Femur (tissue), 1 donor: ENCODE measurements at places on chromosomes 5 and 9.
A peak's percentile ranks its signal among the peaks of the same experiment; 100 is the strongest.

DNA sequence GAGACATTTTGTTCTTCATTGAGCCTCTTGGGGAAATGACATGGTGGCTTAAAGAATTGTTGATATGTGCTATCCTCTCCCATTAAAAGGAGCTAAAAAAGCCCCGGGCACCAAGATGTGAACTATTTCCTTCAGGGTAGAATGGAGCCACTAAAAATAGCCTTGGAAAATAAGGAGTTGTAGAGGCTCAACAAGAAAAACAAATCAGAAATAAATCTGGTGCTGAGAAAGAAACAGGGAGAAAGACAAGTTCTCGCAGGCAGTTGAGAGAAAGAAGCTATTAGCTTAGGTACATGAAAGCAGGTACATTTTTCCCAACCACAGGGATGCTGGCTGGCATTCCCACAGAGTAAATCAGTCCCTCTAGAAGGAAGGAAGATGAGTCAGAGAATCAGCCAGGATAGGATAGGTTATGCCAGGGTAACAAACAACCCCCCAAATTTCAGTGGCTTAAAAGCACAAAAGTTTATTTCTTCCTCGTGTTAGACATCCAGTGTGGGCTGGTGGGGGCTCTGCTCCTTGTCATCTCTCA lies 134.6 kb upstream of the ADRA1B start:
- no peak for DNase-seq

GRCh38 chr9:95082401-95083084 lies 235.0 kb downstream of the FANCC start:
- no peak for DNase-seq

DNA sequence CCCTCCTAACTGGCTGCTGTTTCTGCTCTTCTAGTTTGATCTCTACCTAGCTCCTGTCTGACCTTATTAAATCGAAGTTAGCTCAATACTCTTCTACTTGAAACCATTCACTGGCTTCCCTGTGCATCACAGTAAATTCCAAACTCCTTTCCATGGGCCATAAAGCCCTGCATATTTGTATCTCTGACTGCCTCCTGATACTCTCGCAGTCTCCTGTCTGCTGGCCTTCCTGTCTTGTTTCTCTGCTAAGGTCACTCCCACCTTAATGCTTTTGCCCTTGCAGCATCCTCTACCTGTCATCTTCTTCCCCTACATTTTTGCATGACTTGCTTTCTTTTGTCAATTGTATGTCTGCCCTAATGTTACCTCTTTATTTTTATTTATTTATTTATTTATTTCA lies 44.8 kb downstream of the SNCAIP start:
- DNase-seq = no peak

DNA sequence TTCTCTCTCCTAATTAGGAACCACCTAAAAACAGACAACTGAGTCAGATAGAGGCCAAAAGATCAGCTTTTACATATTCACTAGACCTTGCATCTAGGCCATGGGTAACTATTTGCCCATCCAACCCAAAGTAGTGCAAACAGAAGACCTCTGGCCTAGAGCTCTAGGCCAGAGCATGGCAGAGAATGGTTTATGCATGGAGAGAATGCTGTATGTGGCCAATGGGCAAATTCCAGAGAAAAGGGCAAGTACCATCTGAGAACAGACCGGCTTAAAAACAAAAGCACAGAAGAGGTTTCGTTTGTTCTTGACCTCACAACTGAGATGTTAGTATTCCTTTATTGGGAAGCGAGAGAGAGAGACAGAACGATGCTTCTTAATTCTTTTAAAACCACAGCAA lies 151.7 kb upstream of the RFX3 start:
- no peak for DNase-seq

GRCh38 chr9:105245029-105245890 lies 809 bp downstream of the SLC44A1 start:
- peak; percentile 55 for DNase-seq

GRCh38 chr9:14428781-14429230 lies 114.9 kb upstream of the NFIB start:
- peak; percentile 88 for DNase-seq

- DNase-seq = no peak
Observed at GRCh38 chr5:126452477-126452876, 29.3 kb downstream of the GRAMD2B start.

GRCh38 chr5:67620424-67621397 lies 424.1 kb upstream of the CD180 start:
- DNase-seq = no peak

DNA sequence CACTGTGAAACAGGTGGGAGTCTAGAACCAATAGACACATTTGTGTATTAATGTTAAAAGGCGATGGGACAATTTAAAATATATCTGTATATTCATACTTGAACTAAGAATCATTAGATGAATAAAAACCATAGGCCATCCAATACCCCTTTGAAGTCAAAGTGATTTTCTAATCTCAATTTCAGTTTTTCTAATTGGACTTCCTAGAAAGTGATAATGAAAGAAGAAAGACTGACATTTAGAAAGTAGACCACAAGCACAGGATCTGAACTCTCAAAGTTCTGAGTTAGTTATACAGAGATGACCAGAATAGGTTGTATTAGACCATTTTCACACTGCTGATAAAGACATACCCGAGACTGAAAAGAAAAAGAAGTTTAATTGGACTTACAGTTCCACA lies 412.8 kb upstream of the PIK3R1 start:
- no peak for DNase-seq

- DNase-seq = no peak
Observed at GRCh38 chr9:126788634-126789349, 16.0 kb upstream of the ZBTB43 start.

- no peak for DNase-seq
Observed at GRCh38 chr9:129891569-129891968, 56.3 kb downstream of the USP20 start.

GRCh38 chr9:90469865-90470387 lies 172.7 kb downstream of the DIRAS2 start:
- no peak for DNase-seq
